ENCODE measurements at places on chromosomes 4 and X. TPM values are rescaled to one million over a fixed set of nuclear protein-coding genes. Genes with fewer than 3 reads are reported as not detected.

ASB12 gene
- total RNA-seq: not detected

EIF1AX gene
- 83.6 TPM for total RNA-seq

GPR173 gene
- total RNA-seq: 0.20 TPM

BRS3 gene
- not detected for total RNA-seq

AKAP17A gene
- total RNA-seq: 83.9 TPM

NXF2B gene
- total RNA-seq: not detected

DNA sequence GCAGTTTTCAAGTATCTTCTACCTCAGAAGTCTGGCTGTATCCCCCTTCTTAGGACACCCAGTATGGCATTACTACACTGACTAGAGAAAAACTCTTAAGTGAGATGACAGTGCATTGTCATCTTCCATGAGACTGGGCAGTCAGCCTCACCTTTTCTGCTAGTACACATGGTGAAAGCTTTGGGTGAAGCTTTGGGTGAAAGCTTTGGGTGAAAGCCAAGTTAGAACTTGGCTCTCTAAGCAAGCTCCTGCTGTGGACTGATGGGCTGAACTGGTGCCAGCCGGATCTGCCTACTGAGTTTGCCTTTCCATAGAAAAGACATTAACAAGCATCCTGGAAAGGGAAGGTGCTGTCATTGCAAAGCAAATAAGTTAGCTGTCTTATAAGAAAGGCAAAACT, 8.8 kb downstream of the EPHA5 start:
- no peaks in the 10 kb centered on the region for H3K36me3 ChIP-seq
- no peak for DNase-seq
- no peaks in the 10 kb centered on the region for H3K27me3 ChIP-seq
- no peak overlapping the region for H3K4me3 ChIP-seq

DNA sequence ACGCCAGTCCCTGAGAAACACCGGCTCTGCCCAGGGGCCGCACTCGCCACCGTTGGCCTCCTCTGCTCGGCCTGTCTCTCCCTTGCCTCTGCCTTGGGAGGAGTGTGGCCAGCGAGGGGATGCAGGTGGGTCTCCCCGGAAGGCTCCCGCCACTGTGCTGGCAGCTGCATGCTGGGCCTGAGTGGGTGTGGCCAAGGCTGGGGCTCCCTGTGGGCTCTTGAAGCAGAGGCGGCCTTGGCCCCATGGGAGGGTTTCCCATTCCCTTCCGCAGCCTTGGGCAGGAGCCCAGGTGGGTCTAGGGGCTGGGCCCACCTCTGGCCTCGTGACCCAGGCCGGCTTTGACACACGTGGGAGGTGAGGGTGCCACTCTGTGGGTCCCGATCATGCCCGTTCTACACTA, 19.1 kb downstream of the FGFRL1 start:
- peaks cover 5% of the 10 kb centered on the region for H3K4me1 ChIP-seq
- H3K27ac ChIP-seq: no peak overlapping the region
- DNase-seq: no peak
- H3K36me3 ChIP-seq: no peaks in the 10 kb centered on the region
- no peak overlapping the region for H3K4me3 ChIP-seq
- H3K27me3 ChIP-seq: no peaks in the 10 kb centered on the region

DNA sequence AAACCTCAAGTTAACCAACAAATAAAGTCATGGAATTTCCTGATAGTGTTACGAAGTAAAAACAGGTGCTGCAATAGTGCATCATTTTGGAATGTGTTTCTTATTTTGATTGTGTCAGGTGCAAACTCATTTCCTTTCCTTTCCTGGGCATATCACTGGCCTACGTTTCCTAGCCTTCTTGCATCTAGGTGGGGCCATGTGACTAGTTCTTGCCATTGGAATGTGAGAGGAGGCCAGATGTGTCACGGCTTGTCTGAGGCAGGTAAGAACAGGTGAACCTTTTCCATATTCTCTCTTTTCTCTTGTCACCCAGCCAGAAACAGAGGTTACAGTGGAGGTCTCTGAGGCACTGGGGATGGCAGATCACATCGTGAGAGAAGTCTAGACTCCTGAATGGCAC, 868.0 kb downstream of the RPA4 start:
- no peaks in the 10 kb centered on the region for H3K36me3 ChIP-seq
- no peaks in the 10 kb centered on the region for H3K4me1 ChIP-seq
- peaks cover 3% of the 10 kb centered on the region for H3K27me3 ChIP-seq
- no peak overlapping the region for H3K4me3 ChIP-seq
- DNase-seq: no peak

DNA sequence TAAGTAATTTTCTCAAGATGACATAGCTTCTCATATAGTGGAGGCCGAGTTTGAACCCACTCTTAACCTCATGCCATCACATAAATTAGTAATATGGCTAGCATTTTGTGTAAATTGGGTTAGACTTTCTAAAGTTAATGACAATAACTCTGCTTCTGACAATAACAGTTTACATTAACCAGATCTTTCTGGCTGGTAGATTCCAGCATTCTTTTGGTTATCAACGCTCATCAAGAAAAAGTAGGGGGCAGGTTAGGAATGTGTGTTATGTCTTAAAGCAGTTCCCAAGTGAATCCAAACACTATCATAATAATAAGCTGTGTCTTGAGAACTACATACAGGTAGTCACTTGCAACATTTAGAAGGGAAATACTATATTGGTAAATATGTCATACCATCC, 162.5 kb downstream of the PRDM5 start:
- no peaks in the 10 kb centered on the region for H3K4me1 ChIP-seq
- H3K36me3 ChIP-seq: no peaks in the 10 kb centered on the region
- H3K27ac ChIP-seq: no peak overlapping the region

DNA sequence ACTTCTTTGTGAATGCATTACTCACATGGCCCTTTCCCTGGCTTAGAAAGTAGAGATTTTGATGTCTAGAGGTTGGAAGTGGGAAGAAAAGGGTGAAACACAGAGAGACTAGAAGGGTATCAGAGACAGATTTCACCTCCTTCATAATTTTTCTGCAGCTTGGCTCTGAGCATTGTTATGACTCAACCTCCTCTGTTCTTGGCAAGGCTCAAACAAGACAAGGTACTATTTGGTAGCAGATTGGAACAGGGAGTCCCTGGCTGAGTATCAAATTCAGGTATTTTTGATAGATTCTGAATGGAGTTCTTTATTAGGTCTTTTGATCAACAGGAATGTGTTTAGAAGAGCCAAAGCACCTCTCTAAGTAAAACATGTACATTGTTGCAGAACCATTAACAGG, 146.3 kb upstream of the CHRDL1 start:
- H3K36me3 ChIP-seq: no peaks in the 10 kb centered on the region
- no peak for DNase-seq
- no peak overlapping the region for H3K4me3 ChIP-seq
- H3K27ac ChIP-seq: no peak overlapping the region

DNA sequence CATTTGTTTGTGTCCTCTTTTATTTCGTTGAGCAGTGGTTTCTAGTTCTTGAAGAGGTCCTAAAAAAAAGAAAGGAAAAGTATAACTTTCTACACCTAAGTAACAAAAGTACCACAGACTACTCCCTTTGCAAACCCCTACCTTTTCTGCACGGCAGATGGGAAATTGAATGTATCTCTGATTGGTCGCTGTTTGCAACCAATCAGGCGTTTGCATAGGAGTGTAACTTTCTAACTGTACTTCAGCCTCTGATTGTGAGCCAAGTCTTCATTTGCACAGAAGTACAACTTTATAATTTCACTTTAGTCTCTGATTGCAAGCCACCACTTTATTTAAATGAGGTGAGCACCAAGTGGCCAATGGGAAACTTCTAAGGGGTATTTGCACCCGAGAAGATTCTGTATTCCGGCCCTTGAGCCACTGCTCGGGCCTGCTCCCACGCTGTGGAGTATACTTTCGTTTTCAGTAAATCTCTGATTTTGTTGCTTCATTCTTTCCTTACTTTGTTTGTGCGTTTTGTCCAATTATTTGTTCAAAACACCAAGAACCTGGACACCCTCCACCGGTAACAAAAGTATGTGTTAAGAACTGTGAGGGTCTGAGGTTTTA, 40.3 kb upstream of the FHL1 start:
- no peaks in the 10 kb centered on the region for H3K27me3 ChIP-seq
- no peaks in the 10 kb centered on the region for H3K36me3 ChIP-seq
- no peak overlapping the region for H3K4me3 ChIP-seq
- no peak overlapping the region for H3K27ac ChIP-seq
- DNase-seq: no peak
- no peaks in the 10 kb centered on the region for H3K4me1 ChIP-seq

GRCh38 chr4:4779054-4779453, 80.4 kb upstream of the MSX1 start:
- no peak for DNase-seq
- H3K4me3 ChIP-seq: no peak overlapping the region
- peaks cover 9% of the 10 kb centered on the region for H3K4me1 ChIP-seq
- H3K36me3 ChIP-seq: no peaks in the 10 kb centered on the region
- no peaks in the 10 kb centered on the region for H3K27me3 ChIP-seq
- no peak overlapping the region for H3K27ac ChIP-seq

DNA sequence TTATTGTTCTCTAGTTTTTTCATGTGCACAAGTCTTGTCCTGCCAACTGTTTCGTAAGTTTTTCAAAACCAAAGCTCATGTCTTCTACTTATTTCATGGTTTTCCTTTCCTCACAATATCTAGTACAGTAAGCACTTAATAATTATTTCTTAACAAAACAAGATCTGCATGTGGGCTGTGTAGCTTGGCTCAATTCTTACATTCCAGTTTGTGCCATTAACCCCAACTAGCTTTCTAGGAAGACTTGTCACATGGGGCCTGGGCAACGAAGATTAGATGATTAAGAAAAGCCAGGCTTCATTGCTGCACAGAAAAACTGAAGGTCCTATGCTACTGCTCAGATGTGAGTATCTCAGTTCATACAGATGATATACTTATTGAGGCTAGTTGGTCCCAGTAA, 155.3 kb upstream of the TEX13A start:
- no peak overlapping the region for H3K27ac ChIP-seq
- H3K27me3 ChIP-seq: no peaks in the 10 kb centered on the region
- no peaks in the 10 kb centered on the region for H3K4me1 ChIP-seq
- no peak for DNase-seq
- no peak overlapping the region for H3K4me3 ChIP-seq

GRCh38 chr4:38503689-38504395, 160.2 kb upstream of the KLF3 start:
- H3K4me3 ChIP-seq: no peak overlapping the region
- peaks cover 75% of the 10 kb centered on the region for H3K27me3 ChIP-seq
- no peak for DNase-seq
- peak overlapping the region; percentile 38 for H3K27ac ChIP-seq
- H3K36me3 ChIP-seq: peaks cover 3% of the 10 kb centered on the region
- H3K4me1 ChIP-seq: peaks cover 14% of the 10 kb centered on the region

- H3K36me3 ChIP-seq: no peaks in the 10 kb centered on the region
- peaks cover 3% of the 10 kb centered on the region for H3K27me3 ChIP-seq
- no peak overlapping the region for H3K27ac ChIP-seq
- DNase-seq: no peak
- H3K4me1 ChIP-seq: no peaks in the 10 kb centered on the region
Measured at GRCh38 chr4:138669479-138670315, 345.9 kb upstream of the NOCT start.

DNA sequence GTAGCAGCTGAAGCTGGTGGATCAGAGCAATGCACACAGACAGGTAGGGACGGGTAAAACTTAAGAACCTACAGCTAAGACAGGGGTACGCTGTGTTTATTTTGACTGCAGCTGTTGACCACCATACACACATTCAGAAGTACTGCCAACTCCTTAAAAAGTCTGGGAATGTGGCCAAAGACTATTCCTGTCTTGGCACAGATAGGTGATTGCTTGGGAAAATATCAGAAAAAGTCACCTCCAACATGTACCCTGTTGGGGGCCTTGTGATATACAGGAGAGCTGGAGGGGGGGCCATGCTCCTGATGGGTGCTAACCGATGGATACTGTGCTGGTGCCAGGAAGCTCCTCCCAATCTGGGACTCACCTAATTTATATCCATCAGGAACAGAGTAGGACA, 121.2 kb downstream of the VCX2 start:
- H3K27me3 ChIP-seq: no peaks in the 10 kb centered on the region
- no peak overlapping the region for H3K27ac ChIP-seq
- H3K36me3 ChIP-seq: no peaks in the 10 kb centered on the region

GRCh38 chr4:154491341-154492271, at the start of gene DCHS2:
Gene DCHS2 (minus strand): TSS chr4:154491799. CDS start chr4:154491355, 444 bp downstream.
- H3K4me3 ChIP-seq: peak within 1 kb of the TSS; percentile 40
- H3K4me1 ChIP-seq: peaks cover 21% of the 10 kb centered on the region
- no peaks in the 10 kb centered on the region for H3K36me3 ChIP-seq

- peaks cover 54% of the 10 kb centered on the region for H3K4me1 ChIP-seq
- H3K4me3 ChIP-seq: no peak overlapping the region
- peak overlapping the region; percentile 40 for H3K27ac ChIP-seq
- H3K36me3 ChIP-seq: peaks cover 5% of the 10 kb centered on the region
- no peaks in the 10 kb centered on the region for H3K27me3 ChIP-seq
Measured at GRCh38 chr4:40669504-40669903, 39.8 kb upstream of the RBM47 start.
